CD4-positive, alpha-beta T cell treated with Interleukin-1 beta for 1 hour (primary cell): ENCODE measurements at places on chromosomes 5 and 9.

- no peak for DNase-seq
Observed at GRCh38 chr9:16656432-16657169, 213.9 kb downstream of the BNC2 start.

DNA sequence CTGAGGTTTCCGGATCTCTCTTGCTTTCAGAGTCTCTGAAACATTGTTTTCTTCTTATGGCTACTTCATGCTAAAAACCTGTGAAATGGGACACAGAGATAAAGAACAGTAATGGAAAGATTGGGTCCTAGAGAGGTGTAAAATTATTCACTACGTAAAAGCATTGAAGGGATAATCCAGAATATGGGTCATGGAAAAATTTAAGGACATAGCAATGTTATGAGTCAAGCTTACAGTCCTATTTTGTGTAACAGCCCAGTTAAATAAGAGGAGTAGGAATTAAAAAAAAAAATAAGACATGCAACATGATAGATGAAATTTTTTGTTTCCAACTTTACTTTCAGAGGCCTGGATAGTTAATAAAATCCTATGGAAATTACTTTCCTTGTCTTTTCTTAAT, 61.9 kb upstream of the ELL2 start:
- DNase-seq, result no peak

GRCh38 chr9:124014211-124014955, 2.8 kb downstream of the LHX2 start:
- no peak for DNase-seq

DNA sequence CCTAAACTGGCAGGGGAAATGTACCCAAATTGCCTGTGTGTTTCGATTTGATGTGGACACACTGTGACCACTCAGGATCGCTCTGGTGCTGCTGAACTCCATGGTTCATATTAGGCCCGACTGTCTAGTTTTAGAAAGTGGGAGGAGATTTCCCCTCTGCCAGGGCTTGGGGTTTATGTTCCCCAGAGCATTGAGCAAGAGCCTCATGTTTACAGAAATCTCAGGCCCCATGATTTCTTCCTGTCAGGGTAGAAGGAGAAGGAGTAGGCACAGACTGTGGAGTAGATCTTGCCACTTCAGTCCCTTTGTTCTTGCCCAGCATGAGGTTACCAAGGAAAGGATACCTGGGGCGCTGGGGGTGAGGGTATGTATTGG, 40.8 kb upstream of the GLRX start:
- DNase-seq, result no peak
